ENCODE measurements at places on chromosomes 12 and 14.

DNA sequence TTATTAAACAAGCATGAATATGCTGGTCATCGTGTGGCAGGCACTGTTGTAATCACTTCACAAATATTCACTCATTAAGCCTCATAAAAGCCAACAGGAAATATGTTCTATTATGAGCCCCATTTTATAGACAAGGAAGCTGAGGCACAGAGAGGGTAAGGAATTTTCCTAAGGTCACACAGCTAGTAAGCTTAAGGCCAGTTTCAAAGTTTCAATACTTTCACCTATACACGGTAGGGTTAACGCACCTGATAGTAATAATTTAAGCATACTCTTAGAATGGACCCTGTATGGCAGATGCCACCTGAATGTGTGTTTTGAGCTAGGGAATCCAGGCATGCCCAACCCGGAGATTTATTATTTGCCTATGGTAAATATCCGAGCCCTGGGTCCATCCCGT lies 39.8 kb downstream of the EGLN3 start:
- DNase-seq = no peak

GRCh38 chr14:66444271-66444927 lies 41.8 kb upstream of the CCDC196 start:
- no peak for DNase-seq

DNA sequence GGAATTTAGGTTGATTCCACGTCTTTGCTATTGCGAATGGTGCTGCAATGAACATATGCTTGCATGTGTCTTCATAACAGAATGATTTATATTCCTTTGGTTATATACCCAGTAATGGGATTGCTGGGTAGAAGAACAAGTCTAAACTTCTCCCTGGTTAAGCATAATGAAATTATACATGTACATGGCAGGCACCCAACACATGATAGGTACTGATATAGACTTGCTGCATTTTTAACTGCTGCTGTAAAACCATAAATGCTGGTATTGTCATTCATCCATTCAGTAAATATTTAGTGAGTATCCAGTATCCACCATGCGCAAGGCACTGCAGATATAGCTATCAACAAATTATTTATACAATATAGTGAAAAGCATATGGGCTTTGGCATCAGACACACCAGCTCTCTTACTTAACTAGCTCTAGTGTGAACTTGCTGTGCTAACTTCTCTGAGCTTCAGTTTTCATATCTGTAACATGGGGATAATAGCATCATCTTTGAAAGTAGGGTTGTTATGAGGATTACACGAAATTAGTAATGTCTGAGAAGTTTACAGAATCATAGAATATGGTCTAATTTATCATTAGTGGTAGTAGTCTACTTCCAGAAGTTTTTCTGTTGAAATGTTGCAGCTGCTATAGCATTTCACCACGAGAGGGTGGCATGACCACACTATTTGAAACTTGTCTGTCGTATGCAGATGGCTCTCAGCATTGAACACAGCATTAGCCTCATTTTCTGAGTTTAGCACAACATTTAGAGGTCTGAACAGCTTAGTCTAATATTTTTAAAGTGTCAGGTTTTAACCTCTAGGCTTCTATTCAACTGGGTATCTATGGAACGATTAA lies 32.0 kb upstream of the SEL1L start:
- no peak for DNase-seq

DNA sequence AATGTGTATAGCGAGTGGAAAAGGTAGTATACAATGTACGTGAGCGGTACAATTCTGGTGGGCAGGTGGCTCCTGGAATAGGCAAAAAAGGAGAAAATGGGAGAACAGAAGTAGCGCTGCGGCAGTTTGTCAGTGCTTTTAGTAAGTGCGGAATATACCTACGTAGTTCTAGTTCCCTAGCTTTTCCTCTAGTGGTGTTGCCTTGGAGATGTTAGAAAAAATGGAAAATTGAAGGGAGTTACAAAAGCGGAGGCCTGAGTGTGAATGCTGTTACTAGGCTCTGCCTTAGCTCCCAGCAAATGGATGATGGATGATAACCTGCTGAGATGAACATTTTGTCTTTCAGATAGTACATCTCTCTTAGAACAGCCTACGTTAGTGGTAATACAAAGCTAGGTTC lies 1.1 kb downstream of the TTC8 start:
- DNase-seq = no peak

DNA sequence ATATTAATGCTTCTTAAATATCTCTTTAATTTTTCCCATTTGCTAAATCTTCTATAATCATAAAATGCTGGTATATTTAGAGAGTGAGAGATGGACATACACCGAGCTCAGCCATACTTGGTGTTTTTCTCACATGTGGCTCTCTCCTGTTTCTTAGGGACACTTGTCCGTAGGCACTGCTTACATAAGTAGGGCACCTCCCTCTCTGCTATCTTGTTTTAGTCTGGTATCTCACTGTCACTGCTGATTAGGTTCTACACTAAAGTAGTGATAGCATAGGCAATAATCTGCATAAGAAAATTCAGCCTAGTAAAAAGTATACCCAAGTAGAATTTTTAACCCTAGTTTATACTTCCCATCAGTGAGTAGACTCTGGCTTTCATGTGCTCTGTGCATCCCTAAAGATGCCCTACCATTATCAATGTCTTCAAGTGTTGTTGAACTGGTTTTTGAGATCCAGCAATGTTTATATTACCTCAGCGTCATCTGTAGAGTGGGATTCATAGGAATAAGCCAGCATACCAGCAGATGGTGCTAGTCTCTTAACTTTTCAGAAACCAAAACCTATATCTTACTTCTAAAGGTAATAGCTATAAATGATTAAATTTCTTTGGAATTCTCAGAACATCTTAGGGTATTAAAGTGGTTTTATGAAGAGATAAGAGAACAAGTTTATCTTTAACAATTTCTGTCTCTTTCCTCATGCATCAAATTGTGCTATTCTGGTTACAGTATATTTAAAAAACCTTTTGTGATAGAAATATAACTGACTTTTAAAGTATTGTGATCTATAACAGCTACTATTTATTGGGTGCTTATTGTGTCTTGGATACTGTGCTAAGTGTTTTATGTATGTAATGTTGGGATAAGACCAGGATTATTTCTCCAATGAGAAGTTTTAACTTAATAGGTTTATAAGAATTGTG lies 32.9 kb downstream of the ARID2 start:
- no peak for DNase-seq

DNA sequence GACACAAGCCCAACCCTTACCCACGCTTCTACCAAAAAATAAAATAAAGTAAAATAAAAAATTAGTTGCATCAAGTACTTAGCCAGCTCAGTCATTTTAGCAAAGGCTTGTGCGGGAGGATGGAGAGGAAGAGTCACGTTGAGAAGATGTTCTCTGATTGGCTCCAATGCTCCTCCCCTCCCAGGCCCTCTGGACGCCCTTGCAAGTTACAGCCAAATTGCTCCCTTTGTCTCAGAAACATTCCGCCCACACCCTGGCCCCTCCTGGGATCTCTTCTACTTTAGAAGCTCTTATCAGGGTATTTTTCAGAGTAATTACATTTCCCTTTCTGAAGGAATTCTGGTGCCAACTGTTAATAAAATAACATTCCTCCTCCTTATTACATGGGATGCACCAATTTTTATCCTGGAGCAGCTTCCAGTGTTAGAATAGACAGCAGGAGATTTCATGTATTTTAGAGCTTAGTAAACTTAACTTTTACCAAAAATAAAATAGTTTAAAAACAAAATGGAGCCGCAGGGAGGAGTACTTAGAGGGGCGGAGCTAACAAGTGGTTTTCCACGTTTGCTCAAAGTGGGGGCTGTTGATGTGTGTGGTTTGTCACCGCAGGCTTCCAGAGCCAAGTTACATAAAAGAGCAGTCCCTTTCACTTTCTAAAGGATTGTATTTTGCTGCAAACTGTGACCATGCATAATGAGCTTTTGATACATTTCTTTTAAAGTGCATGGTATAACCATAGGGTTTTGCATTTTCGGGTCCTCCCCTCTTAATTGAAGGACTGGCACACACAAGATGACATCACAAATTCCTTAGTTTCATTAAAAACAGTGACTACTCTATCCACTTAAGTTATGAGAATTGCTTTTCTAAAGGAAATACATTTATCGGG lies 71.7 kb upstream of the RAP1B start:
- no peak for DNase-seq

All from stimulated activated CD8-positive, alpha-beta memory T cell treated with anti-CD3 and anti-CD28 coated beads, Interleukin-7, amount 100 ng/mL, for 24 hours (primary cell).